HS-27A (cell line): ENCODE measurements at places on chromosomes 7 and 10.

DNA sequence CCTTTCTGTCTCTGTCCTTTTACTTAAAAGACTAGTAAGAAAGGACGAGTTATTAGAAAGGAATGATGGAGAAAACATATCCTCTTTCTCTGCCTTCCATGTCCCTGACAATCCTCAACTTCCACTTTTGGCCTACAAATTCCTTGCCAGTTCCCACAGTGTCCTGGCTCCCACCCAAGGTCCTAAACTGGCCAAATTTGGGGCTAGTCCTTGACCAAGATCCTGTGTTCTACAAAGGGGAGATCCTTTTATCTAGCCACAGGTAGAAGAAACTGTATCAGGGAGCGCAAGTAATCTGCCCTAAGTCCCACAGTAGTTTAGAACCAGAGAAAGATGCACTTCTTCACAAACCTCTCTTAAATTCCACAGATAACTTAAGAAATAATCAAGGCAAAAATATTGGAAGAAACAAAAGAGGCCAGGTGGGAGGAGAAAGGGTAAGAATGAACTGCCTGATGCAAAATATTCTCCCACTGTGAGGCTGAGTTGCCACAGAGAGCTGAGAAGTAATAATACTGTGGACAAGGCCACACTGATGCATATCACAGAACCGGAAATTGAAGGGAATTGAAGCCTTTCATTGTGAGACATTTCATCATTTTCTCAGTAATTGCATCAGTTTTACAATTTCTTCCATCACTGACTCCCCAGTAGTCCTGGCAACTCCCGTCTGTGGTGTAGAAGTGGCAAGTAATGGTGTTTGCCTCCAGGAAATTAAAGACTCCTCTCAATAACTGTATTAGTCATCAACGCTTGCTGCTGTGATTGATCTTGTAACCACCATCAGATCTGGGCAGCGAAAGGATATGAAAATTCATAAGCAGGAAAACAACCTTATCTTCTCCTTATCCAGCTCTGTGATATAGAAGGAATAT is 47.2 kb downstream of the DNAJC12 start:
- no peak for DNase-seq

DNA sequence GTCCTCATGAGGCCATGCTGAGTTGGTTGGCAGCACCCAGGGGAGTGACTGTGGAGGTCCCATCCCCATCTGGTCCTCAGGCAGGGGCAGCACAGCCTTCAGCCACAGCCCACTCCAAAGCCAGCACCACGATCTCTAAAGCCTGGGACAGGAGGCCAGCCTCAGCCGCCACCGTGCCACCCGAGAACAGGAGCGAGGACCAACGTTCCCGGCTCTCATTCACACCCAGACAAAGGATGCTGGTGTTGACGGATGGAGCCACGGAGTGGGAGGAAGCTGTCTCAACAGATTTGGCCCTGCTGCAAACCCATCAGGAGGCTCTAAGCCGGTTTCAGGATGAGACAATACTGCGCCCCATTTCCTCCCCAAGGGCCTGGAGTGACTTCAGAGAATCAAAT is 42.7 kb upstream of the PPP2R2D start:
- DNase-seq, result no peak

DNA sequence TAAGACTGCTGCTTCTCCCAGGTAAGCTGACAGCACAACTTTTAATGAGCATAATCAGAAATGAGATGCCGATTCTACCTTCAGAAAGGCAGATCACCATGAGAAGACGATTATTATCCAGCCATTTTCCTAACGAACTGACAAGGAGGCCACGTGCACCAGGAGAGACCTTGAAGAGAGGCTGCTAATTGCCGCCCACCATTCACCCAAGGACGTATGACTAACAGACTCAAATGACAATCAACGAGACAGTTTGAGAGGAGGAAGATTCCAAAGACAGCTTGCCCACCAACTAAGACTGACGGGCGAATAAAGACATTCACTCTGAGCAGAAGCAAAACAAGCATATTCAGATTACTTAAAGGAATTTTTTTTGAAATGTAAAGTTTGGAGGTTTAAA is 301.9 kb upstream of the TAC1 start:
- no peak for DNase-seq

- DNase-seq, result no peak
These were observed 86.6 kb upstream of the LEP start for GRCh38 chr7:128154504-128154903.

GRCh38 chr7:123615344-123615743 is 13.7 kb downstream of the ASB15 start:
- no peak for DNase-seq

DNA sequence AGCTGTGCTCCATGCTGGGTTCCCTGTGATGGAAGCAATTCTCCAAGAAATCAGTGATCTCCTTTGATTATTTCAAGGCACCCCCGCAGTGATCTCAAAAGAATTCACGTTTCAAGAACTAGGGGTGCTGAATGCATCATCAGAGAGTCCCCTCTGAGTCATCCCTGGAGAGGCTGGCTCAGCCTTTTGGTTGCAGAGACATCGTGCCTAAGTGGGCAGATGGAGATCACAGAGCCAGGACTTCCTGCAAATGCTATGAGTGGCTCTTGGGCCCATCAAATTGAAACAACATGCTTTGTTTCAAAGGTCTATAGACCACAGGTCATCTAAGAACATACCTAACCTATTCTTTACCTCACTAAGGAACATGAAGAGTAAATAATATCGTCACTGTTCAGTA is 41.5 kb upstream of the PLEKHA1 start:
- DNase-seq, result no peak

DNA sequence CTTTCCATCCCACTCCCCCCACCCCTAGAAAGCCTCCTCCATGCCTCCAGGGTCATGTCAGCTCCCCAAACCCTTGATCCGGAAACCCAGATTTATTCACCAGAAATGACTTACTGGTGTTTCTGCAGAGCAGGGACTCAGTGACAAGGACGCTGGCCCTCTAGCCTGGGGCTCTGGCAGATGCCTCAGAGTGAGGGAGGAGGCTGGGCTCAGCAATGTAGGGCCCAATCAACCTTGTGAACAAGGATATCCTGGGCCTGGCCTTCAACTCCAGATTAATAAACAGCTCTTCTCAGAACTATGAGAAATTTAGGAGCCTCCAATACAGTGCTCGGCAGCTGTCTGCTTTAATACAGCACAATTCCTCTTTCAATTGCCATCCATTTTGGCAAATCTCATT is at the start of gene MBL2:
Gene MBL2 (minus strand): TSS at position 162 of the 400 bp plus-strand sequence. CDS start 1,149 bp downstream, outside the sequence.
- DNase-seq, result no peak

- no peak for DNase-seq
These were observed 46.6 kb upstream of the MKX start for GRCh38 chr10:27792216-27792615.

DNA sequence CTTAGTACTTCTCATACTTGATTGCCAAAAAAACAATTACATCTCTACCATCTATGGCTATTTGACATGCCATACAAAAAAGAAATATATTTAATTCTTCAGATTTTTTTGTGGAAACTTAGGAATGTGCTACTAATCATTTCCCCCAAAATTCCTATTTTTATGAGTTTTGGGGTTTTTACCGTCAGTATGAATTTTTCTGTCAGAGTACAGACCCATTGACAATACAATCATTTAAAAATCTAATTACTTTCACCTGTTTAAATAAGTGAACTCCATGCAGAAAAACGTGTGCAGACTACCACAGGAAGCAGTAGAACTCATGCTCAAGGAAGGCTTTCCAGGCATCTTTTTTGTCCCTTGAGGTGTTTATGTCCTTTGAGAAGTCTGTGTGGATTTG is 48.8 kb upstream of the FOXP2 start:
- DNase-seq, result no peak

DNA sequence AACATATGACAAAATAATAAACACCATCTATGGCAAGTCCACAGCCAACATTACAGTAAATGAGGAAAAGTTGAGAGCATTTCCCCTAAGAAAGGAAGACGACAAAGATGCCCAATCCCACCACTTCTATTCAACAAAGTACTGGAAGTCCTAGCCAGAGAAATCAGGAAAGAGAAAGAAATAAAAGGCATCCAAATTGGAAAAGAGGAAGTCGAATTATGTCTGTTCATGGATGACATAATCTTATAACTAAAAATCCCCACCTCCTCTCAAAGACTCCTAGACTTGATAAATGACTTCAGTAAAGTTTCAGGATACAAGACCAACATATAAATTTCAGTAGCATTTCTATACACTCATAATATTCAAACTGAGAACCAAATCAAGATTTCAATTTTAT is 288.5 kb upstream of the POT1 start:
- DNase-seq, result no peak

- no peak for DNase-seq
These were observed 698.2 kb upstream of the AUTS2 start for GRCh38 chr7:68900096-68900495.

DNA sequence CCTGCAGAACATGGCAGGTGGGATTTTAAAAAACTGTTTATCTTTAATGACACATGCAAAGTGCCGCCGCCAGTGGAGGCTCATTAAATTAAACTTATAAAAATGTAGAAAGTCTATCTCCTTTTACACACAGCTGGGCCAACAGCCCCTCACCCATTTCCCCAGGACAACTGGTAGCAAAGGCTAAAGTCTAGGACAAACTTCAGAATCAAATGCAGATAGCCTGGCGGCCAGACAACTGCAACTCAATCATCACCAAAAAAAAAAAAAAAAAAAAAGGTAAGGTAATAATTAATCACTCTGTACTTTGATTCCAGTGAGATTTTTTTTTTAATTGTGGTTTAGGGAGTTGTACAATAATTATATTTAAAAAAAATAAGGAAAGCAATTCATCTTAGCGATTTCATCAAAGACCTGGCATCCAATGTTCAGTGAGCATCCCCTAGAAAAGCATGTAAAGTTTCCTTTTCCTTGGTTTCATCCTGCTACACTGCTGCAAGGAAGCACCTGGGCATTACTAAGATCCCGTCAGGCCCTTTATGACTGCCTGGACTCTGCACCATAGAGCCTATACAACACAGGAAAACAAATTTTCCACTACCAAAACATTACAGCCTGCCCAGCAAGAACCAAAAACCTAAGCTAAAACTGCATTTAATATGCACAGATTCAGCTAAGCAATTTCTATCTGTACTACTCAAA is 98.5 kb downstream of the GRB10 start:
- DNase-seq, result no peak

DNA sequence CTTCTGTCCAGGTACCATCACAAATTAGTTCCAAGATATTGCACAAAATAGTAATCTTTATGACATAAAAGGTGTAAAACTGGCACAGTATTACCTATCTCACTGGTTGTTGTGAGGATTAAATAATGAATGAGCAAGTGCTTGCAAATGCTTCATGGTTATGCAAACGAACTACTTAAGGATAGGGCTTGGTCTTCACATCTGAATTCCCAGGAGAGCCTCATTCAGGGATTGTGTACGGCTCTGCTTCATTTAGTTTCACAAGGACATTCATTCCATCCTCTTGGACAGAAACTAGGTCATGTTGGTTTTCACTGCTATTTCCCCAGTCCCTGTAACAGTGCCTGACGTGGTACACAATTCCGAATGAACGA is 12.1 kb downstream of the ABCA13 start:
- no peak for DNase-seq

DNA sequence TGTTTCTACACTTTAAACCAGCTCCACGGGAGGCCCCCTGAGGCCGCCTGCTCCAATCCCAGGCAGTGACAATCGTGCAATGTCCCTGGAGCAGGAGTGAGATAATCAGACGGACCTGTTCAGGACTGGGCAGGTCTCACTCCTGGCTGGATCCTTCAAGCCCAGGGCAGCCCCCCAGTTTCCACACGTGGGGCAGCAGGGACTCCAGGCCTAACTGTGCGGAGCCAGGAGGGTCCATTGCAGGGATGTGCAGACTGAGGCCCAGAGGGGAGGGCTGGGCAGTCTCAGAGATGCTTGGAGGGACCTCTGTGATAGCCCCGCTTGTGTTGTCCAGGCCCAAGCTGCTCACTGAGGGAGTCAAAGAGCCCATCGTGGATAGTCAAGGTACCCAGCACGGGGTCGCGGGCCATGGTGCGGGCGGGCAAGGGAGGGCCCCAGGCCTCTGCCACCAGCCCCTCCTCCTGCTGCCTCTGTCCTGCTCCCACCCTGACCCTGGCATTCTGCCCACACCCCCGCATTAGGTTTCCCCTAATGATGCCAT is 110.5 kb upstream of the KCTD7 start:
- no peak for DNase-seq

DNA sequence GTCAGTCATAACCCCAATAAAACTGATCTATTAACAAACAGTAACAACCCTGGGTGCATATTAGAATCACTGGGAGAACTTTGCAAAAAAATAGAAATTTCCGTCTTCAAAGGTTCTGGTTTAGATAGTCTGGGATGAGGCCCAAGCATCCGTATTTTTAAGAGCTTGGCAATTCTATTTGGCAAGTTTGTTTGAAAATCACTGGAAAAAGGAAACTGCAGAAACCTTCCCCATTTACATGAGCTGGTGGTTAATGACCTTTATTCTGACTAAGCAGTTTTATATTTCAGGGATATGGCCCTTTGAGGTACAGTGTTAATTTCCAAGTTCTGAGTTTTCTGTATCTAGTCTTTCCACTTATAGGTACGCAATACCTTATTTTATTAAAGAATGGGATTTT is 115.8 kb upstream of the PRR15 start:
- no peak for DNase-seq

- DNase-seq, result no peak
These were observed 1082.9 kb downstream of the GATA3 start for GRCh38 chr10:9137368-9137767.

DNA sequence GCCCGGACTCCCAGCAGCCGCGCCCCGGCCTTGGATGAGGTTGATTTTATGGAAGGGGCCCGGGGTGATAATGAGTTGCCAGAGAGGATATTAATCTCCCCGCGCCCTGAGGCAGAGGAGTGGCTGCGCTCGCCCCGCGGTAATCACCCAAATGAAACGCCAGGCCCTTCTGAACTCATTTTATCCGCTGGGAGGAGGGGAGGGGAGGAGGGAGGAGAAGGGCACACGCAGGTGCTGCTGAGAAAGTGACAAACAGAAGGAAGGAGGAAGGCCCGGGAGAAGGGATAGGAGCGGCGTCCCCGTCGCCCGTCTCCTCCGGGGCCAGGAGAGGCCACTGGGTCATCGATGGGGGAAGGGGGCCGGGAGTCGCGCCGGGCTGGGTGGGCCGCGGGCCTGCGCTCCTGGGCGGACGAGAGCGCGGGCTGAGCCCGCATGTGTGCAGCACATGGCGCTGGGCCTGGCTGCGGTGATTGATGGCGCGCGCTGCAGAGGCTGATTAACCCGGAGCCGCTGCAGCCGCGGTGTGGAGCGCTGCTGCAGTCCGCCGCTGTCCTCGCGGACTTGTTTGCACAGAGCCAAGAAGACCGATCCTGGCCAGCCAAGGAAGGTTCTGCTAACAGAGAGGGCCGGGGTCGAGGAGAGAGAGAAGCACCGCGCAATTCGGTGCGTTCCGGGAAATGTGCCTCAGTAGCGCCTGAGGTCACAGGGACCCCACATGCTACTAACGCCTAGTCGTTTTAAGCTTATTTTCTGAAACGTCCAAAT is 6.5 kb downstream of the MNX1 start:
- DNase-seq, result no peak
